Cerebellum (tissue), 4 donors: ENCODE measurements at places on chromosomes 2 and 18. TPM values are rescaled to one million over a fixed set of nuclear protein-coding genes. Genes with fewer than 3 reads are reported as not detected.

DNA sequence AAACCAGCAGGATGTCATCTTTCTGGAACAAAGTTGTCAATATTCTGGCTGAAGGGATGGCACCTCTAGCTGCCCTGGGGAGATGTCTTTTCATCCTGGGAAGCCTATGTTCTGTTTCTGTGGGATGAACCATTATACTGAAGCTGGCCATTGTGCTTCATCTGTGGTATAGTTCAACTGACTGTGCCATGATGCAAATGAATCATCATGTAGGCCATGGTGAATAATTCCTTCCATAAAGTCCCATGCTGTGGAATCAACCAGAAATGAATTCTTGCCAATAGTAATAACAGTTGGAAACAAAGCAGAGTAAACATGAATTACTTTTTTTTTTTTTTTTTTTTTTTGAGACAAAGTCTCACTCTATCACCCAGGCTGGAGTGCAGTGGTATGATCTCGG lies 64.1 kb upstream of the CNGA3 start:
- no peak for DNase-seq

DNA sequence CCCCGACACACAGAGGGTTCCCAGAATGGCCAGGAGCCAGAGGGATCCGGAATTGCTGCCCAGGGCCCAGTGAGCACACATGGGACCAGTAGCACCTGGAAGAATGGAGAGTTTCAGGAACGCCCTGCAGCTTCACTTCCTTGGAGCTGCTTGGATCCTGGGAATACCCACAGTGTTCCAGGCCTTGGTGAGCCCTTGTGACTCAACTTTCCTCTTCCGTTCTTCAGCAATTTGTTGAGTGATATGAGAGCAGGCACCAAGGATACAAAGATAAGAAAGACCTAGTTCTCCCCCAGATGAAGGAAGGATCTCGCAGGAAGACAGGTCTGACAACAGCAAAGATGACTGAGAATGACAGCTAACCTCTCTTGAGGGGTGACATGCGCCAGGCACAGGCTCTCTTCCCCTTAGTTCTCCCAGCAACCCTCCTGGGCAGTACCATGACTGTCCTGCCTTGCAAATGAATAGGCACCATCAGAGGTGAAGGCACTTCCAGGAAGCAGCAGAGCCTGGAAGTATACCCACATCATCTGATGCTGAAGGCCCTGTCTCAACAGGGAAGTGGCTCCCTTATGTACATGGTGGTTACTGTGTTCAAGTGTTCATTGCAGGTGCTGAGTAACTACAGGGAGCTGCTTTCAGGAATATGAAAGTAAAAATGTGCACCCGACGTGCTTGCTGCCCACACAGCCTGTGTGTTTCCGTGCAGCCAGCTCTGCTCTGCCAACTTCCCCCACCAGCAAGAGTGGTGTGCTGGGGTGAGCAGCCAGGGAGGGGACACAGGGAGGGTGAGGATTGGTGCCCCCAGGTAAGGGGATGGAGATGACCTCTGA lies 116.2 kb downstream of the STPG4 start:
- no peak for DNase-seq

Gene ELOA2
- not detected for total RNA-seq

Gene CCDC121
- 3.1 TPM for total RNA-seq
